Heart left ventricle (tissue), 16 donors: ENCODE measurements at places on chromosomes 7 and 10. TPM values are rescaled to one million over a fixed set of nuclear protein-coding genes. Genes with fewer than 3 reads are reported as not detected.
A peak's percentile ranks its signal among the peaks of the same experiment; 100 is the strongest.

GATA3 gene
- total RNA-seq, result 1.4 TPM

BMI1 gene
- 27.2 TPM for total RNA-seq

HTR7 gene
- 0.10 TPM for total RNA-seq

TBL2 gene
- total RNA-seq, result 6.8 TPM

ZNF804B gene
- not detected for total RNA-seq

TMEM196 gene
- total RNA-seq, result not detected

CDC14C gene
- not detected for total RNA-seq

TLX1 gene
- not detected for total RNA-seq

DNA sequence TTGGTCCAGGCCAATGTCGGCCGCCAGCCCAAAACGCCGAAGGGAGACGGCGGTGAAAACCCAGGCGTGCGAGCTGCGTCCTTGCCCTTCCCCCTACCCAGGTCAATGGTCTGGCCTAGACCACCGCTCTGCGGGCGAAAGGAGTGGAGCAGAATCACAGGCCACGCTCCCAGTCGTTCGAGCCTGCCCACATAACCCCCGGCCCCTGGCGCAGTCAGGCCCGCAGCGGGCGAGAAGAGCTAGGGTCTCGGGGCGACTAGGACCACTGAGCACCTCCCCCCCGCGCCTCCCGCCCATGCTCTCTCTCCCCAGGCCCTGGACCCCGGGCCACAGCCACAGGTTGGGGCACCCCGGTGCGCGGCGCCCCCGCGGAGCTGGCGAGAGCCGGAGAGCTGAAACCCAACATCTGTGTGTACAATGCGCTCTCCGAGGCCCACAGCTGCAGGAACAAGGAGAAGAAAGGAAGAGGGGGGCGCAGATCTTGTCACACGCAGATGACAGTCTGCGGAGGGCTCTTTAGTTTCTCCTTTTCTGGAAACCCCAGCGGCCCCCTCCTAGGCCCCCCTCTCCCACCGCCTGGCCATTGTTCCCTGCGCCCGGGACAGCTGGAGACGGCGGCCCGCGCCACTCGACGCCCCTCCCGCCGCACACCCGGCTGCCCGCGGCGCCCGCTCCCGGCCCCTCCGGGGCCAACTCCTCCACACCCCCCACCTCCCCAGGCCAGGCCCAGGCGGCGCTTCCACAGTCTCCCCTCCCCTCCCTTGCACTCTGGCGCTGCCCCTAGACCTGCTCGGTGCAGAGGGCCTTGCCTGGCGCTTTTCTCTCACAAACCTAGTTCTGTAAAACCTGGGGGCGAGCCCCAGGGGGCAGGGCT lies 355.0 kb downstream of the DNAJB6 start:
- H3K36me3 ChIP-seq, result no peaks in the 10 kb centered on the region
- peak overlapping the region; percentile 8 for H3K4me3 ChIP-seq
- no peak for DNase-seq
- peaks cover 75% of the 10 kb centered on the region for H3K27me3 ChIP-seq

GRCh38 chr10:15427843-15428414 lies 56.8 kb upstream of the FAM171A1 start:
- H3K36me3 ChIP-seq, result no peaks in the 10 kb centered on the region
- no peak overlapping the region for H3K4me3 ChIP-seq
- H3K4me1 ChIP-seq, result peaks cover 4% of the 10 kb centered on the region

GRCh38 chr10:32031424-32031823 lies 24.8 kb downstream of the KIF5B start:
- H3K4me1 ChIP-seq, result no peaks in the 10 kb centered on the region
- peaks cover 100% of the 10 kb centered on the region for H3K36me3 ChIP-seq
- H3K27me3 ChIP-seq, result no peaks in the 10 kb centered on the region
- H3K4me3 ChIP-seq, result no peak overlapping the region
- H3K27ac ChIP-seq, result no peak overlapping the region
- no peak for DNase-seq

DNA sequence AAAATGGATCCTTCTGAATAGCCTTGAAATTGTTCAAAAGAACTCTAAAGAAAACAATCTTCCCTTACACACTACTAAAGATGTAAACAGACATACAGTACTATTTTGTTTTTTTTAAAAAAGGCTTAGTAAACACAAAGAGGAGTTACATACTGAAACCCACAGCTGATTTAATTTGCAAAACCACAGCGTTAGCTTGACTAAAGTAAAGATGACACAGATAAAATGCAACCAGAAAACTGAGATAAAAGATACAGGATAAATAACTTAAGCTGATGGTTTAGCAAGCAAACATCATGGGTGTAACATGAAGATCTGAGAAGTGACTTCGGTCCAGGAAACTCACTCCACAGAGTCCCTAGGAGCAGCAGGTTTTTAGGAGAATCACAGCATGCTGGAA lies 21.8 kb downstream of the PRKCQ start:
- no peak for DNase-seq
- H3K27me3 ChIP-seq, result peaks cover under 1% of the 10 kb centered on the region
- no peak overlapping the region for H3K27ac ChIP-seq
- no peak overlapping the region for H3K4me3 ChIP-seq
- H3K36me3 ChIP-seq, result no peaks in the 10 kb centered on the region

DNA sequence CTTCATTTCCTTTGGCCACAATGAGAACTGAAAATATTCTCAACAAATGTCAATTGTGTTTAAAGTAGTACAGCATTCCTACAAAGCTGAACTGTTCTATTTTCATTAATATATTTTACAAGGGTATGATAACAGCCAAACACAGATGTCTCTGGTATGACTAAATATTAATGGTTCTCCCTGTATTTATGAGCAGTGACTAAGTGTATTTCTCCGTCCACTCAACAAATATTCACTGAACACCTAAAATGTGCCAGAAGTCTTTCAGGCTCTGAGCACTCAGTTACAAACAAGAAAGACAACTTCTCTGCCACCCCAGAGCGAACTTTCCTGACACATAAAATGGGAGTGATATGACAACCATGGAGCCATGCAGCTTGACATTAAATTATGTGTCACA lies 135.6 kb downstream of the VPS41 start:
- H3K4me1 ChIP-seq, result no peaks in the 10 kb centered on the region
- no peak overlapping the region for H3K27ac ChIP-seq
- peaks cover 82% of the 10 kb centered on the region for H3K36me3 ChIP-seq
- H3K27me3 ChIP-seq, result no peaks in the 10 kb centered on the region
- DNase-seq, result no peak

DNA sequence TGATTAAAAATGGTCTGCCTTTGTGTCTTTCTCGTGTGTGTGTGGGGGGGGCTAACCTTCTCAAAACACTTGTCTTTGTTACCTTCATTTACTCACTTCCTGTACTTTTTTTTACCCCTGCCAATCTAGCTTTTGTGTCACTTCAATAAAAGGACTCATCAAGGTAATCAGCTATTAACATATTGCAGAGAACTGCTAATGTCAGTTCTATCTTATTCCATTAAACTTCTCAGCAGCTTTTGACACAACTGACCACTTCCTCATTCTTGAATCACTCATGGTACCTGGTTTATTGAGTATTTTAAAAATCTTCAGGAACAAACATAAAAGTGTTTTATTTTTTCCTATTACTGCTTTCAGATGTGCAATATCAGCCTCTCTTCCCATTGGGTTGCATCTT lies 59.8 kb downstream of the SLC25A40 start:
- H3K4me1 ChIP-seq, result no peaks in the 10 kb centered on the region
- H3K36me3 ChIP-seq, result no peaks in the 10 kb centered on the region
- no peak for DNase-seq

DNA sequence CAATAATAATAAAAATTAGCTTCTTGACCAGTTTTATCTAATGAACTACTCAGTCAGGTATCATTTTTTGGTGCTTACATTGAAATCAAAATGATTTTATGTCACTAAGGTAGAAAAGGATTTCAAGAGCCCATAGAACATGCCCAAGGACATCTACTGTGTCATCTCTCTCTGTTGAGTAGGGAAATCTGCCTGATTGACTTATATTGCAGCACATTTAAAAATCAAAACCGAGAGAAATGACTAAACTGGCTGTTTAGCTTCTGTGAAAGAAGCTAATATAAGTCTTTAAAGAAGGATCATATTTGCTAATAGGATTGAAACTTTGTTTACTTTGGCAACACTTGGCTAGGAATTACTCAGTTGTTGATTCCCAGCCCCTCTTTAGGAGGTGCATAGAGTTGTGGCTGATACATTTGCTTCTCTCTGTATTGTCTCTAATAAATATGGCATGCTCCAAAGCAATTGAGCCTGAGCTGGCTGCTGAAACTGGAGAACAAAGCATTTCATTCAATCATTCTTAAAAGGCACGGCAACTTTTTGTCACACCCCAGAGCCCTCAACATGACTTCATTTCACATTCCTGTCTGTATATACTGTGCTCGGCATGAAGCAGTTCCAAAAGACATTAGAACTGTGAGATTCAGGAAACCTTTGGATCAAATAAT lies 1096.9 kb upstream of the POT1 start:
- H3K4me3 ChIP-seq, result no peak overlapping the region
- no peaks in the 10 kb centered on the region for H3K36me3 ChIP-seq
- H3K4me1 ChIP-seq, result no peaks in the 10 kb centered on the region
- no peaks in the 10 kb centered on the region for H3K27me3 ChIP-seq
- no peak overlapping the region for H3K27ac ChIP-seq
- no peak for DNase-seq

- H3K36me3 ChIP-seq, result no peaks in the 10 kb centered on the region
- peaks cover 7% of the 10 kb centered on the region for H3K27me3 ChIP-seq
- no peak overlapping the region for H3K27ac ChIP-seq
- H3K4me1 ChIP-seq, result no peaks in the 10 kb centered on the region
- no peak for DNase-seq
Observed at GRCh38 chr10:104478380-104478779, 124.7 kb downstream of the CFAP58 start.

- no peaks in the 10 kb centered on the region for H3K4me1 ChIP-seq
- H3K4me3 ChIP-seq, result no peak overlapping the region
- H3K36me3 ChIP-seq, result no peaks in the 10 kb centered on the region
- no peak overlapping the region for H3K27ac ChIP-seq
Observed at GRCh38 chr10:96747734-96748550, 27.6 kb upstream of the PIK3AP1 start.

DNA sequence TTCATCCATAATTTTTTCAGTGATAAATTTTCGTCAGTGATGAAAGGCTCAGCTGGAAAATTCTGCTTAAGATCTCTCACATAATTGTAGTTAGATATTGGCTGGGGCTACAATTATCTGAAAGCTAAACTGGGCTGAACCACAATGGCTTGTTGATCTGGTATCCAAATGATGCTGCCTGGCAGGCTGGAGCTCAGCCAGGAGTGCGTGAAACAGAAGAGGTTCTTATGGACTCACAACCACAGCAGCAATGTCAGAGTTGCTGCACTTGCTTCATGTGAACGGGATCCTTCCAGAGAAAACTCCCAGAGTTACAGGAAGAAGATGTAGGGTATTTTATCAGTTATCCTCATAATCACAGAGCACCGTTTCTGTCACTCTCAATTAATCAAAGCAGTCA lies 533.2 kb upstream of the POM121L12 start:
- H3K27me3 ChIP-seq, result no peaks in the 10 kb centered on the region
- H3K27ac ChIP-seq, result no peak overlapping the region
- H3K4me3 ChIP-seq, result no peak overlapping the region

GRCh38 chr10:101311185-101312066 lies 42.5 kb upstream of the BTRC start:
- peak overlapping the region; percentile 7 for H3K27ac ChIP-seq
- no peaks in the 10 kb centered on the region for H3K36me3 ChIP-seq
- H3K4me1 ChIP-seq, result no peaks in the 10 kb centered on the region
- H3K27me3 ChIP-seq, result no peaks in the 10 kb centered on the region
- H3K4me3 ChIP-seq, result no peak overlapping the region

DNA sequence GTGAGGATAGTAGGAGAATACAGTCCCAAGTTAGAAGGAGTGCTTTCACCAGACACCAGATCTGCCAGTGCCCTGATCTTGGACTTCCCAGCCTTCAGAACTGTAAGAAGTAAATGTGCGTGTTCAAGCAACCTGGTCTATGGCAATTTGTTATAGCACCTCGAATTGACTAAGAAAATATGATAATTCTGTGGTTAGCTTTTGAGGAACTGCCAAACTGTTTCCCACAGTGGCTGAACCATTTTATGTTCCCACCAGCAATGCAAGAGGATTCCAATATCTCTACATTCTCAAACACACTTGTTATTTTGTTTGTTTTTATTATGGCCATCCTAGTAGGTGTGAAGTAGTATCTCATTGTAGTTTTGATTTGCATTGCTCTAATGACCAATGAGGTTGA lies 47.0 kb downstream of the RBM20 start:
- no peaks in the 10 kb centered on the region for H3K27me3 ChIP-seq
- no peaks in the 10 kb centered on the region for H3K36me3 ChIP-seq
- peaks cover 4% of the 10 kb centered on the region for H3K4me1 ChIP-seq
- DNase-seq, result no peak
- H3K4me3 ChIP-seq, result no peak overlapping the region
- H3K27ac ChIP-seq, result no peak overlapping the region

DNA sequence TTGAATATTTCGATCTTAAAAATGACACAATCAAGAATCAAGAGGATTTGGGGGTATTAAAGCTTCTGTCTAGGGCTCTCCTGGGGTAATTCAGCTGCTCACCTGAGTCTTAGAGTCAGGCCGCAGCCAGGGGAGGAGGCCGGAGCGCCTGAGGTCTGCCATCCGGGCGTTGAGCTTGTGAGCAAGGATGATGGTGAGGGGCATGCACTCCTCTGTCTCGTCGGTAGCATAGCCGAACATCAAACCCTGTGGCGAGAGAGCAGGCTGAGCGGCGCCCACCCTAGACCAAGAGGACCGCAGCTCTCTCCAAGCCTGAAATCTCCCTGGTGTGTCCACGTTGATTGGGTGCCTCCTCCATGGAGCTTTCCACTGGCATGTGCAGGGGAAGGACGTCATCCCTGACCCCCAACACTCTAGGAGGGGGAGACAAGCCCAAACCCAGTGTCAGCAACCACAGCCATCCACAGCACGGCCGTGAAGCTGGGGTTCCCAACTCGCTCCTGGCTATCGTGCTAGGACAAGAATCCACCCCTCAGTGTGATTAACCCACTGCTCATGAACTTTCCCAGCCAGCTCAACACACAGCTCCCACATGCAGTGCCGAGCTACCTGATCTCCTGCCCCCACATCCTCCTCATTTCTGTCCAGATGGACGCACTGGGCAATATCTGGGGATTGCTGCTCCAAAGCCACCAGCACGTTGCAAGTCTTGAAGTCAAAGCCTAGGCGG lies 9.2 kb downstream of the MAT1A start:
- H3K4me1 ChIP-seq, result no peaks in the 10 kb centered on the region
- no peak overlapping the region for H3K27ac ChIP-seq
- H3K27me3 ChIP-seq, result no peaks in the 10 kb centered on the region
- no peak for DNase-seq
- H3K4me3 ChIP-seq, result no peak overlapping the region

- H3K4me3 ChIP-seq, result no peak overlapping the region
- DNase-seq, result no peak
- peaks cover 5% of the 10 kb centered on the region for H3K4me1 ChIP-seq
- H3K27ac ChIP-seq, result no peak overlapping the region
- H3K27me3 ChIP-seq, result no peaks in the 10 kb centered on the region
Observed at GRCh38 chr10:17710181-17710580, 41.8 kb upstream of the TMEM236 start.

- no peaks in the 10 kb centered on the region for H3K27me3 ChIP-seq
- no peak overlapping the region for H3K4me3 ChIP-seq
- no peaks in the 10 kb centered on the region for H3K36me3 ChIP-seq
- H3K4me1 ChIP-seq, result peaks cover 64% of the 10 kb centered on the region
- no peak for DNase-seq
- H3K27ac ChIP-seq, result no peak overlapping the region
Observed at GRCh38 chr7:131026297-131027000, 292.4 kb upstream of the KLF14 start.
